Coronary artery (tissue), 2 donors: ENCODE measurements at places on chromosomes 6 and 20.

- no peak for DNase-seq
Observed at GRCh38 chr6:117602899-117603588, 733 bp upstream of the GOPC start.

- no peak for DNase-seq
Observed at GRCh38 chr6:109925075-109925474, 53.0 kb upstream of the GPR6 start.

DNA sequence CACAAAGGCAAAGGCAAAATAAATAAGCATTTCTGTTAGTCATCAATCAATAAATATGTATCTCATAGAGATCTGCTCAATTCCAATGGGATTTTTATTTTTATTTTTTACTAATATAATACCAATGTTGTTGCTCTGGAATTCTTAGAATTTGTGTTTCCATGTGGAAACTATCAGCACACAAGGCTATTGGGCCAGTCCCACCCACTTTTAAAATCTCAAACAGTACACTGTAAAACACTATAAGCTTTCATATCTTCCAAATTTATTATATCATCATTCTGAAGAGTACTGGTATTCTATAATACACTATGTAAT is 563.8 kb upstream of the MARCKS start:
- no peak for DNase-seq

- DNase-seq, result no peak
Observed at GRCh38 chr6:20915156-20915555, 380.9 kb downstream of the CDKAL1 start.

DNA sequence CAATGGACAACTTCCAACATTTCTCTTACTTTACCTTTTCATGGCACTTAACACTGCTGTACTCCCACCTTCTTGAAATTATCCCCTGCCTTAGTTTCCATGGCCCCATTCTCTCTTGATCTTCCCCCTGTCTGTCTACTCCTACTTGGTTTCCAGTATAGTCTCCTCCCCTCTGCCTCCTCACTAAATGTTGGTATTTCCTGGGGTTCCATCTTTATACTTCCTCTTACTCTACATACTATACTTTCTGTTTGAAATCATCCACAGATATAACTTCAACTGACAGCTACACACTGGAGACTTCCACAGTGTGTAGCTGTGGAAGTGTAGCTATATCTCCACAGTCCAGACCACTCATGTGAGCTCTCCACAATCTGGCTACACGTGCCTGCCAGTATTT is 13.5 kb downstream of the ZHX3 start:
- DNase-seq, result no peak

DNA sequence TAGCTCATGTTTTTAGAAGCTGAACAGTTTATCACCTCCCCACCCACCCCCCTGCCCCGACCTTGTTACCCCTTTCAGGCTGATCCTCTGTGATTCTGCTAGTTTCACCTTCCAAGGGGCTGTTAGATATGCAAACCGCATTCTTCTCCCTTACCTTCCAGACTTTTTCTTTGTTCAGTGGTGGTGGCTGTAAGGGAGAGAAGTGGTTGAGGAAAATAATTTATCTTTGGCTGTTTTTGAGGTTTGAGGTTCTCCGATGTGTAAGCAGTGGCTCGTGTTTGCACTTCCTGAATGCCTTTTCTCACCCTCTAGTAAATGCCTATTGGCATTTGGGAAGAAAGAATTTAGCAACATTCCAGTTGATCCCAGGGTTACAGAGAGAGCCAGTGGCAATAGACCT is 69.4 kb upstream of the KCNG1 start:
- DNase-seq, result no peak

- no peak for DNase-seq
Observed at GRCh38 chr6:142320366-142320765, 18.6 kb downstream of the ADGRG6 start.

- DNase-seq, result peak; percentile 63
Observed at GRCh38 chr20:37574199-37574890, 46.7 kb upstream of the BLCAP start.

- no peak for DNase-seq
Observed at GRCh38 chr6:11968241-11968806, 43.8 kb upstream of the HIVEP1 start.

GRCh38 chr6:101711518-101711917 is 318.0 kb downstream of the GRIK2 start:
- DNase-seq, result no peak

DNA sequence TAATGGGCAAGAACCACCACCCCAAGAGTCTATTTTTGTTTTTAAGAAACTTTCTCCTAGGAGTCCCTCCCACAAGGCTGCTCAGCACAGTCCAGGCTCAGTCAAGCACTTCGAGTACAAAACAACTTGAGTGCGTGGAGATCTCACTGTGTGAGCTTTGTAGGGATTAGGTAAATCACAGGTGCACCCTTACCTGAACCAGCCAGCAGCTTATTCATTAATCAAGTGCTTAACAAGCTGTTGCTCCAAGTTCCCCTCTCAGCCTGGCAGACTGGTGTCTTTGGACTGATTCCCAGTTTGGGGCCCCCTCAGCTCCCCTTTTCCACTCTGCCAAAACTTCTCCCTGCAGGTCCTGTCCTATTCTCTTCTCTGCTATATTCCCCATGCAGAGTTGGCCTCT is 133.1 kb downstream of the LY86 start:
- no peak for DNase-seq

DNA sequence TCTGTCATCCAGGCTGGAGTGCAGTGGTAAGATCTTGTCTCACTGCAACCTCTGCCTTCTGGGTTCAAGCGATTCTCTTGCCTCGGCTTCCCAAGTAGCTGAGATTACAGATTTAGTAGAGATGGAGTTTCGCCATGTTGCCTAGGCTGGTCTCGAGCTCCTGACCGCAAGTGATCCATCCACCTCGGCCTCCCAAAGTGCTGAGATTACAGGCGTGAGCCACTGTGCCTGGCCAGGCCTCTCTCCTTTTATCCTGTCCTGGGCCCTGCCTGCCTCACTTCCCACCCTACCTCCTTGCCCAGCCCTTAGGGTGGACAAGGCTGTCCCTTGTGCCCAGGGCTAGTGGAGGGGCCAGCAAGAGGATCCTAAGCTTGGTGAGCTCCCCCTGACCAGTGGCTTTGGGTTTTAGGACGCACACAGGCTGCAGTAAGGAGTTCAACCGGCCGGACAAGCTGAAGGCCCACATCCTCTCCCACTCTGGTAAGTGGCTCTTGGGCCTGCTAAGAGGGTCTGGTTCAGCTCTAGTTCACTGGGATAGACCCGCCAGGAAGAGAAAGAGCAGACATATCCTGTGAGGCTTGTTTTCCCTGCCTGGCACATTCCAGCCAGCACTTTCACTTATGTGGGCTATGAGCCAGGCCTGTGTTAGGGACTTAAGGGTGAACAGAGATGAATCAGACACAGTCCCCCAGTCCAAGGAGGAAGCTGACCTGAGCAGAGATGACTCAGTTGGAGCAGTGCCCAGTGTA is 21.9 kb upstream of the CHMP4B start:
- no peak for DNase-seq

GRCh38 chr6:136525586-136526195 is 24.5 kb downstream of the MAP7 start:
- no peak for DNase-seq

DNA sequence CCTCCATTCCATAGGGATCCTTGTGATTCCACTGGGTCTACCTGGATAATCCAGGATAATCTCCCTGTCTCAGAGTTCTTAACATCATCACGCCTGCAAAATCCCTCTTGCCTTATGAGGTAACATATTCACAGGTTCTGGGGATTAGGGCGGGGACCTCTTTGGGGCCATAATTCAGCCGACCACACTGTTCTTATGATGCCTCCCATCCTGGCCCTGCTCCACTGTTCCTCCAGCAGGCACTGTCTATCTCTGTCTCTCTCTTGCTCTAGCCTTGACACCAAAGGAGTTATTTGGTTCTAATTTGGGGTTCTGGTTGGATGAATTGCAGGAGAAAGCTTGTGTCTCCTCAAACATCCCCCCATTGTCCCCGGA is 168.1 kb downstream of the NFATC2 start:
- DNase-seq, result no peak

DNA sequence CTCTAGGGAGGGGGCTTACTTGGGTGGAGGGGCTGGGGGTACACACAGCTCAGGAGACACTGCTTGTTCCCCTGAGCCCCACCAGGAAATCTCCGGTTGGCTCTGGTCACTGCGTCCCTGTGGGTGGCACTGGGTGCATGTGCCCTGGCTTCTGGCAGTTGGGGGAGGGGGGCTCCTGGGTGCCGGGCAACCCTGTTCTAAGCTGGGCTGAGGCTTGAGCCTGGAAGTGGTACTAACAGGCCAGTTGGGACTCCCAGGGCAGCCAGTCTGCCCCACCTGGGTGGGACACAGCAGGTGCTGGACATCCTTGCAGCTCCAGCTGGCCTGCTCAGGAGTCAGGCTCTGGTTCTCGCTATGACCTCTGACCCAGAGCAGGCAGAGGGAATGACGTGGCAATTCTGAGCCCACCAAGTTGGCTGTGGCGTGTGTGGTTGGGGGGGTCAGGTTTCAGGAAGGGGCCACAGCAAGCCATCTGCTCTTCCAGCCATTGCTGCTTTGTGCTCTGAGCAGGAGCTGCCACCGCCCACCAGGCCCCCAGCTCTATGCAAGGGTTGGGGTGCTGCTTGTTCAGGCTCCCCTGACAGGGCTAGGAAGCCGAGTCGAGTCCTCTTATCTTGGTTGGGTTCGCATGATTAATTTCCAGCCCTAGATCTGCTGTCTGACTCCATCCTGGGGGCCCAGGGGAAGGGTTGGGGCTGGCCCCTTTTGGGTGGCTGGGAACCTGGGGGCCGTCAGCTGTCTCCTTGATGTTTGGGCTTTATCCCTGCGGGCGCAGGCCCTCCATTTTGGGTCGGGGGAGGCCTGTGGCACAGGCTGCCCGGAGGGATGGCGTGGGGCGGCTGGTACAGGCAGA is 590 bp downstream of the C20orf204 start:
- no peak for DNase-seq

DNA sequence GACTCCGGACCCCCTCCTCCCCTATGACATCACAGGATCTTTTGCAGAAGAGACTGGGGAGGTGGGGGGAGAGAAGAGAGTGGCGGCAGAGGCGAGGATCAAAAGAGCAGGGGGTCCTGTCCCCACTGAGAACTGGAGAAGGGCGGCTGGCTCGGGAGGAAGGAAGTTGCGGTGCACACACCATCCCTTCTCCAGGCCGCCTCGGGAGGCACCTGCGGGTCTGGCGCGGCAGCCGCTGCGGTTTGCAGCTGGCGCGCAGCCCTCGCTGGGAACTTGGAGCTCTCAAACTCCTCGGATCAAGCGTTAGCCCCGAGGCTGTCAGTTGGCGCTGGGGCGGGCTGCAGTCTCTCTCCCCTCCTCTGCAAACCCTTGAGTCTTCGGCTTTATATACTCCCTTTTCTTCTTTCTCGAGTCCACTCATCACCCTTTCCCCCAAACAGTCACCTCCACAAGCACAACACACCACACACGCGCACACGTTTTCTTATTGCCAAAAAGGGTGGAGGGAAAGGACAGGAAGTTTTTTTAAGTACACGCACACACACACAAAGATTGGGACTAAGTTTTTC is 180.7 kb downstream of the TBXT start:
- no peak for DNase-seq

- no peak for DNase-seq
Observed at GRCh38 chr6:38495922-38496635, 143.7 kb downstream of the BTBD9 start.

DNA sequence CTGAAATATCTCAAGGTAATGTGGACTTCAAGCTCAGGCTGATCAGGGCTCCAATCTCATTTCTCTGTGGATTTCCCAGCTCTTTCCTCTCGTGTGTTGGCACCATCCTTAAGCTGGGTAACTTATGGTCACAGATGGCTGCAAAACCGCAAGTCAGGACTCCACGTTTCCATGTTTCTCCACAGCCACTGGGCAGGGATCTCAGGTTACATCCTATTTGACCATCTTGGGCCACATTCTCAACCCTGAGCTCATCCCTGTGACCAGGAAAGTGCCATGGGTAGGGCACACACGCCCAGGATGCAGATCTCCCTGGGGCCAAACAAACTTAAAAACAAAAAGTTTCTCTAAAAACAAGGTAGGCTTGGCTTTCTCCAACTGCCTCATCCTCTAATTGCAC is 15.4 kb downstream of the RPS6KA2 start:
- no peak for DNase-seq

DNA sequence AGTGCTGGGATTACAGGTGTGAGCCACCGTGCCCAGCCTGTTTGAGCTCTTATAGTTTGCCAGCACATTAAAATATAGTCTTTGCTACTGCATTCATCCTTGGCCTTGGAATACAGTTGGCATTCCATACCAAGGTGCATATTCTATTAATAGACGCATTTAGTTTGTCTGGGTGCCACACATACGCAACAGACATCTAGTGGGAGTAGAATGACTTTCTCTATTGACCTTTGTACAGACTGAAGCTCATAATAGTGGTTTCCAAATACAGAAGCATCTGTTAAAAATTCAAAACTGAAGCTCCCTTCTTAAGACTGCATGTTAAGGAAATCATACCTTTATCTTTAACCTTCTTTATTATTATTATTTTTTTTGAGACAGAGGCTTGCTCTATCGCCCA is 46.7 kb upstream of the FNDC1 start:
- DNase-seq, result no peak

- DNase-seq, result no peak
Observed at GRCh38 chr20:12748359-12748994, 260.3 kb upstream of the SPTLC3 start.

GRCh38 chr6:21426841-21427490 is 166.6 kb upstream of the SOX4 start:
- DNase-seq, result no peak

DNA sequence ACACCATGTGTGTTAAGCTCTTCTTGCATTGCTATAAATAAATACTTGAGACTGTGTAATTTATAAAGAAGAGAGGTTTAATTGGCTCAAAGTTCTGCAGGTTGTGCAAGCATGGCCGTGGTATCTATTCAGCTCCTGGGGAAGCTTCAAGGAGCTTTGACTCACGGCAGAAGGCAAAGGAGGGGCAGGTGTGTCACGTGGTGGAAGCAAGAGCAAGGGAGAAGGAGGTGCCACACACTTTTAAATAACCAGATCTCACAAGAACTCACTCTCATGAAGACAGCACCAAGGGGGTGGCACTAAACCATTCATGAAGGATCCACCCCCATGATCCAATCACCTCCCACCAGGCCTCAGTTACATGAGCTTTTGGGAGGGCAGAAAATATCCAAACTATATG is 193.7 kb downstream of the ERMARD start:
- DNase-seq, result no peak

DNA sequence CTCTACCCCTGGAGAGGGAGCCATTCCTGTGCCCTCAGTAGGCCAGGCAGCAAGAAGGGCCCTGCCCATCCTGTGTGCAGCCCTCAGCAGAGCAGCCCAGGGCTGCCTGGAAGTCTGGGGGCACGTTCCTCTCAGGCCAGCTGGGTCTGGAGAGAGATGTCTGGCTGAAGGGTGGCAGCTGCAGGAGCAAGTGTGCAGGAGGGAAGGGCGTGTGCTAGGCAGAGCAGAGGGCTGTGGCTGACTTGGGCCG is 62.7 kb downstream of the NOL4L start:
- no peak for DNase-seq
